H4 (cell line): ENCODE measurements at places on chromosomes 6 and 20. TPM values are rescaled to one million over a fixed set of nuclear protein-coding genes. Genes with fewer than 3 reads are reported as not detected.

DNA sequence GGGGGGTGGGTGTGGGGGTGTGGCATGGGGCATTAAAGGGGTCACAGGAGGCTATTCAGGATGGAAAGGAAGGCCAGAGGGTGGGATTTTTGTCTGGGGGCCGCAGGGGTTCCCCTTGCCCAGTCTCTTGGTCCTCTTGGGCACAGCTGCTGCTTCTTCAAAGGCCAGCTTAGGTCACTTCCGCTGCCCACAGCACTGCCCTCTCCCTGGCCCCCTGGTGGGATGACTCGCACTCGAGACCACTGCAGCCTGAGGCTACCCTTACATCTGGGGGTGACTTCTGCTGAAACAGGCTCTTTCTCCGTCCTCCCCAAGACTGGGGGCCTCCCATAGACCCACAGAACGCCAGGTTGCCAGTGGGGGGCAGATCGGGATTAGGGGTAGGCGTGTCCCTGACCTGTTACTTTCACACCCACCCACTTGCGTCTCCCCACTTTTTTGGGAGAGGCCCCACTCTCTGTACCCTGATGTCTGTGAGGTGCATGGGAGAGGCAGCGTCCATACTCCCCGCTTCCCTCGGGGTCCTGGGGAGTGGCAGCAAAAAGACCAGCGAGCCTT lies 1.3 kb downstream of the LKAAEAR1 start:
- no peak for DNase-seq

DNA sequence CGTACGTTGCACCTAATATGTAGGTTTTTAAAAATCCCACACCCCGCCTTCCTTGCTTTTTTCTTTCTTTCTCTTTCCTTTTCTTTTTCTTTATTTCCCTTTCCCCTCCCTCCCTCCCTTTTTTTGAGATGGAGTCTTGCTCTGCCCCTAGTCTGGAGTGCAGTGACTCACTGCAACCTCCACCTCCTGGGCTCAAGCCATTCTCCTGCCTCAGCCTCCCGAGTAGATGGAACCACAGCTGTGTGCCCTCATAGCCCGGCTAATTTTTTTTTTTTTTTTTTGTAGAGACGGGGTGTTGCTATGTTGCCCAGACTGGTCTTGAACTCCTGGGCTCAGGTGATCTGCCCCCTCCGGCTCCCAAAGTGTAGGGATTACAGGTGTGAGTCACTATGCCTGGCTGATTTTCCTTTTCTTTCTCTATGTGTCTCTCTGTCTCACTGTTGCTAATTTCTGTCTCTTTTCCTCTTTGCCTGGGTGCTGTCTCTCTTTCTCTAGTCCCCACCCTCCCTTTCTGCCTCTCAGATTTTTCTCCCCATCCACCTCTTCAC lies 61.2 kb downstream of the SRC start:
- DNase-seq: no peak

DNA sequence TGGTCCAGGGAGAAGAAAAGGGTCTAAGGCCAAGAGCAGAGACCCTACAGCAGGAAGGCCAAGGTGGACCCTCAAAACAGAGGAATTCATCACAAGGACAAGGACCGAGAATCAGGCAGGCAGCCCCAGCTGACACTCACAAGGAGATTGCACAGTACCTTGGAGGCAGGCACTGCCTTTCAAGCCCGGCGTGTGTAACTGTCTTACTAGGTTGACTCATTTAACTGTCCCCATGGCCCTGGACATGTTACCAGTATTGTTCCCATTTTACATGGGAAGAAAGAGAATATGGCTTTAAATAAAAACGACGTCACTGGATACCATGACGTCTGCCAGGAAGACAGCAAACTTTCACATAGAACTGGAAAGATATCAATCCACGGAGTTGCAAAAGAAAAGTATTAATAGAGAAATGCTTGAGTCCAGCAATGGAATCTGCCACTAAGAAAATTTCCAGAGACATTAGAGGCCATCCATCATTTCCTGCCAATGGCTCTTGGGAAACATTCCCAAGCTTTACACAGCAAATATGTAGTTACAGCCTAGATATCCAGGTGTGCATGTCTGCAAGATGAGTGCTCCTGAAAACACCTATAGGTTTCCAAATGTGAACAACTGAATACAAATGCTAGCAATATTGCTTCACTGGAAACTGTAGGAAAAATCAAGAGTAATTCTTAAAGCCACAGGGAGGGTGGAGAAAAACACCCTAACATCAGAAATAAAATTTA lies 111.5 kb upstream of the RPS6KA2 start:
- no peak for DNase-seq

- no peak for DNase-seq
Measured at GRCh38 chr6:71153755-71154325, 134.8 kb upstream of the OGFRL1 start.

CRISP3 gene
- total RNA-seq: not detected in 2 replicates

DNA sequence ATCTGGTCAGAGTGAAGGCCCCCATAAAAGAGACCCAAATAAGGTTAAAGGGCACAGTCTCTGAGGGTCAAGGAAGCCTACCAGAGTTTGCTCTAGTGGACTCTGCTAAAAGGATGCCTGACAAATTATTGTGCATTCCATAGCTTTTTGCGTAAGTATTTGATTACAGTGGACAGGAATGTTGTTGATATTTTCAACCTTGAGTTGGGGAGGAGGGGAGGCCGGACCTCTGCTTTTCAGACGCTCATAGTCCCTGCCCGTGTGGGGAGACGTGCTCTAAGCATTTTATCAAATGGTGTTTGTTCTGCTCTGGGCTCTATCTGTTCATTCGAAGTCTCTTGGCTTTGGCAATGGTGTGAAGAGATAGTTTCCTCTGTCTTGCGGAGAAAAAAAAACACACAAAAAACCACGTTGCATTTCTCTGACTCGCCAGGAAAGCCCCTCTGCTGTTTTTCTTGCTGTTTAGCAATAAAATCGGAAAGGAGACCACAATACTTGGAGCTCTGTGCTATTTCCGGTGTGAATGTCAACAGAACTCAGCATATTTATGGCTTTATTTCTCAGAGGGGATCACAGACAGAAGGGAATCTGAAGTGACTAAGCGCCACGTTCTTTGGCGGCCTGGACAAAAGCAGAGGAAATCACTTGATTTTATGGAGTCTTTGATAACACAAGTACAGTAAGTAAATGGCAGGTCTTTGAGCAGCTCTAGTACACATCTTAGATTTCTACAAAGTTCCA lies 159.8 kb downstream of the ZFP64 start:
- DNase-seq: peak; percentile 75

- no peak for DNase-seq
Measured at GRCh38 chr6:83878902-83879644, 19.6 kb downstream of the CYB5R4 start.
